ENCODE measurements at places on chromosomes 16 and 17.

GRCh38 chr16:24822542-24822941 is 23.2 kb upstream of the SLC5A11 start:
- DNase-seq = no peak

- no peak for DNase-seq
Measured at GRCh38 chr16:86421995-86422394, 88.3 kb upstream of the FOXF1 start.

- no peak for DNase-seq
Measured at GRCh38 chr16:57892041-57892440, 78.9 kb downstream of the CNGB1 start.

DNA sequence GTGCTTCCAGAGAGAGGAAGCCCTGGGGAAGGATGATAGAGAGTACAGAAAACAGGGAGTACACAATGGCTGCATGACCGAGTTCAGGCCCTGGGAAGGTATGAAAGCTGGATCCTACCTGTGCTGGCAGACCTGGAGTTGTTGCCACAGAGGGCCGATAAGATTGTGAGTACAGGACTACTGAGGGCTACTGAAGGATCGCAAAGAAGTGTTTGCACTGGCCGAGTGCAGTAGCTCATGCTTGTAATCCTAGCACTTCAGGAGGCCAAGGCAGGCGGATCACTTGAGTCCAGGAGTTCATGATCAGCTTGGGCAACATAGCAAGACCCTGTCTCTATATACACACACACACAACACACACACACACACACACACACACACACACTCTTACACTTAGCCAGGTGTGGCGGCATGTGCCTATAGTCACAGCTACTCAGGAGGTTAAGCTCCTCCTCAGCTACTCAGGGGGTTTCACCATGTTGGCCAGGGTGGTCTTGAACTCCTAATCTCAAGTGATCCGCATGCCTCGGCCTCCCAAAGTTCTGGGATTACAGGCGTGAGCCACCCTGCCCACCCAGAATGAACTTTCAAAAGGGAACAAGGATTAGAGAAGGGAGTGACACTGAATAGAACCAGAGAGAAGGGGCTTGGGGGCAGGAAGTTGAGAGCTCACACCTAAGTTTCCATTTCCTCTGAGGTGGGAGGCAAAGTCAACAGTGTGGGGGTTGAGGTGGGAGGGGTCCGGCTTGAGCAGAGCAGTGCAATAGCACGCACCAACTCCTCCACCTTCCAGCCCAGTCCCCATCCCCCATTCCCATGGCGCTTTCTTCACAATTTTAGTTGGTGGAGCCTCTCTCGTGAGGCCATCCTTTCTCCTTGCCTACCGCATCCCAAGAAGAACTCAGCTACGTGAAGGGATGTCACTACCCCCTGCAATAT is 7.5 kb downstream of the SCIMP start:
- DNase-seq = no peak

DNA sequence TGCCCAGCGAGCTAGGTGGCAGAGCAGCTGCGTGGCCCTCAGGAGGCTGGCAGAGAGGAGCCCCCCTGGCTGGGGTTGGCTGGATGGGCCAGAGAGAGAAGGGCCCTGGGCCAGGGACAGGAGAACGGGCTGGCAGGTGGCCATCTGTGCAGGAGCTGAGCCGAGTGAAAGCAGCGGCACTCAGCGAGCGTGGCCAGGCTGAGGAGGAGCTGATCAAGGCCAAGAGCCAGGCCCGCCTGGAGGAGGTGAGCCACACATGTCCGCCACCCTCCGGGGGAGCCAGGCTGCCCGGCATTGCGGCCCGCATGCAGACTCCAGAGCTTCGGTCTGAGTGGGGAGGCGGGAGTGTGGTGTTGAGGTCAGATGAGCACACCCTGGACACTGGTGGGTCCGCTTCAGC is 2.1 kb upstream of the RAC3 start:
- DNase-seq = no peak

DNA sequence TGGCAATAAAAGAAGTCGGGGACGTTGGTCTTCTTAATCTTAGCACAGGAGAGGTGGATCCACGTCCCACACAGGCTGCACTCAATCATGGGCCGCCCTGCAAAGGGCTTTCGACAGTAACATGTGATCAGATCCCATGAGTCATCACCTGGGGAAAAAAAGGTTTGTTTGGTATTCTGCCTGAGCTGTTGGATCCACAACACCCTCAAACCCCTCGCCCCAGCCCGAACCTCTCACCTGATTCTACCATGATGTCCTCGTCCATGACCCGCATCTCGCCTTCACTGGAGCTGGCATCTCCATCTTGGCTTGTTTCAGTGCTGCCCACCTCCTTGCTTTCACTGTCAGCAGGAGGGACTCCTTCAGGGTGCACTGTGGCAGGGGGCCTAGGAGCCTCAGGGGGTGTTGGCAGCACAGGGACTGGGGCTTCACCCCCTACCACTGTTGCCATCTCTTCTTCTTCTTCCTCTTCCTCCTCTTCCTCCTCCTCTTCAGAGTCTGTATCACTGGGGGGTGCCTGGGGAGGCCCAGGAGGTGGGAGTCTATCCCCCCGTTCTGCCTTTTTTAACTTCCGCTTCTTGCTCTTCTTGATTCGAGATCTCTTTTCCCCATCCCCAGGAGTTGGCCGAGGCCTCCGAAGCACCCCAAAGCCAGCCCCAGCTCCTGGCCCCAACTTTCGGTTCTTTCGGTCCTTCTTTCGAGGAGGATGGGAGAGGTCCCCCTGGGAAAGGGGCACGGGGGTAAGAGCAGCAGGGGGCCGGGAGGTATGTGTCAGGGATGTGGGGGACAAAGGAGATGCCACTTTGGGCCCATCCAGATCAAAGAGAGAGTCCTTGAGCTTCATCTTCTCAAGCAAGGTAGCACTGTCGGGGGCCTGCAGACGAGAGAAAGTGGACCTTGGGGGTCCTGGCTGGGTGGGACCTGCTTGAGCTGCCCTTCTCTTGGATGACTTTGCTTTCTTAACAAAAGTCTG is 1.7 kb upstream of the DVL2 start:
- DNase-seq = no peak

- no peak for DNase-seq
Measured at GRCh38 chr16:27849621-27850020, 213.9 kb downstream of the GSG1L start.

DNA sequence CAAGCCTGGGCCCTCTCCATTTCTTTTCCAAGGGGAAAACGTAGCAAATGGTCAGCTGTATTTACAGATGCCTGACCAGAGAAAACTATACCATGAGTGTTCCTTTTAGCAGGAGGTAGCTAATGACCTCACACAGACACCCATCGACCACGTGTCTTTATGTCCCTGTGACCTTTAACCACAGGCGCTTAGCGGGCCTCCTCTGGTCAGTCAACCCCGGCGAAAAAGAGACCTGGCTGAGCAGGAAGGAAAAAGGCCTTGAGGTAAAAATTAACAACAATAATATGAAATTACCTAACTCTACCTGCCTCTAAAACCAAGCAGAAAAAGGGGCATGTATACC is 9.1 kb downstream of the NUDT16L1 start:
- no peak for DNase-seq

GRCh38 chr17:17149520-17150447 is 56.3 kb downstream of the PLD6 start:
- DNase-seq = no peak

GRCh38 chr16:64225036-64225435 is 896.8 kb downstream of the CDH11 start:
- no peak for DNase-seq

DNA sequence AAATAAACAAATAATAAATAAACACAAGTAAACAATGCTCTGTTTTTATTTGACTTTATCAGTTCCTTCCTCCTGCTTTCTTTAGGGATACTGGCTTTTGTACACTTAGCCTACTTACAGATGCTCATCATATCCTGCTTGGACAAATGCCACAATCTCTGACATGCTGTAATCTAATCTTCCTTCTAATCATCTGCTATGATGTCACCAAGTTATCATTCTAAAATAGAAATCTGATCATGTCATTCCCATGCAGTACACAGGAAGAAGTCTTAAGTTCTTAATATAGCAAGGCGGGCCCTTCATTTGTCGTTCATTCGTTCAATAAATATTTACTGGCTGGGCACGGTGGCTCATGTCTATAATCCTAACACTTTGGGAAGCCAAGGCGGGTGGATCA is 9.1 kb upstream of the UBB start:
- DNase-seq = no peak

GRCh38 chr17:69779378-69780214 is 295.4 kb upstream of the KCNJ16 start:
- DNase-seq = no peak

GRCh38 chr16:57167538-57167937 is 18.3 kb downstream of the PSME3IP1 start:
- DNase-seq = no peak

- DNase-seq = peak; percentile 61
Measured at GRCh38 chr16:66740533-66740932, 10.9 kb downstream of the DYNC1LI2 start.

GRCh38 chr16:23917621-23918020 is 81.8 kb downstream of the PRKCB start:
- DNase-seq = no peak

DNA sequence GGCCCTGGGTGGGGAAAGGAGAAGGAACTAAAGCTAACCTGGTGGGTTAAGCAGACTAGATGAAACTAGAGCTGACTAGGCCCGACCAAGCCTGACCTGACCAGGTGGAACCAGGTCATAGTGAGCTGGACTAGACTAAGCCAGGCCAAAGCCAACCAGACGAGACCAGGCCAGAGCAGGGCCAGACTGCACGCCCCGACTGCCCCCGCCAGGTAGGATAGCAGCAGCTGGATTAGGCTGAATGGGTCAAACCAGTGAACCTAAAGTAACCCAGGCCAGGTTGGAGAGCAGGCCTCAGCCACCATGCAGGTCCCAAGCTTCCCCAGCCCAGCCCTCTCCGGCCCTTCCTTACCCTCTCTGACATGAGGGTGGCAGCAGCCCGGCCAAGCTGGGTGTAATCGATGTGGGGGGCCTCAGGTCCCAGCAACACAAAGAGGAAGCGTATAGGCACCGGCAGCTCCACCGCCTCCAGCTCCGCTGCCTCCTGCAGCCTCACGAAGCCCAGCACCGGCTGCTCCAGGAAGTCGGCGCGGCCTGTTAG is 9.1 kb downstream of the SLC4A1 start:
- DNase-seq = no peak

DNA sequence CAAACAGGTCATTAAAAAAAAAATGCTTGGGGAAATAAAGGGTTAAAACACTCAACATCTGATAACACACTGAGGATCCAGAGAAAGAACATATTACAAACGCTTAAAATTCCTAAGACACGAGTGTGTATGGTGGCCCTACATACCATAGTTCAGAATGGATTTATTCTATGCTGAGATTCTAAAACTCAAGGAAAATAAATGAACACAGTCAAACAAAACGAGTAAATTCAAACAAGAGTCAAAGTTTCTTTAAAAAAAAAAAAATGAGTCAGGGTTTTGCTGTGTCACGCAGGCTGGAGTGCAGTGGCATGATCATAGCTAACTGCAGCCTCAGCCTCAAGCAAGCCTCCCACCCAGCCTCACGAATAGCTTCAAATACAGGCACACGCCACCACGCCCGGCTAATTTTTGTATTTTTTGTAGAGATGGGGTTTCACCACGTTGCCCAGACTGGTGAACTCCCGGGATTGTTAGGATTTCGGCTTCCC is 17.4 kb downstream of the CRK start:
- no peak for DNase-seq

GRCh38 chr17:8126491-8127066 is 2.7 kb upstream of the HES7 start:
- no peak for DNase-seq

DNA sequence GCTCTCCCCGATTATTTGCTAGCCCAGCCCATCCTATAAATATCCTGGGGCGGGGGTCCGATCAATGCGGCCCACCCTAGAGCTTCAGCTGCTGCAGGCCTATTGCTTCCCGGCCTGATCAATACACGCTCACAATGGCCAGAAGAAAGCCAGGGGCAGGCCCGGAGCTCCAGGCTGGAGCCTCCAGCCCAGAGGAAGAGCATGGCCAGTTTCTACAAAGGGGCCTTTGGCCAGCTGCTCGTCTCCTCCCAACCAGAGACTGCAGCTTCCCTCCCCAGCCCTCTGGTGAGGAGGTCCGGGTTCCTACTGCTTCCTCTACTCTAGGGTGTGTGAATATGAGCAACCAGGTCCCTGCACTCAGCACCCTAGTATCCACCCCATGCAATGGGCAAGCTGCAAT is 36.7 kb downstream of the SALL1 start:
- no peak for DNase-seq

- DNase-seq = no peak
Measured at GRCh38 chr16:35572186-35572585, 2112.8 kb downstream of the TP53TG3F start.

DNA sequence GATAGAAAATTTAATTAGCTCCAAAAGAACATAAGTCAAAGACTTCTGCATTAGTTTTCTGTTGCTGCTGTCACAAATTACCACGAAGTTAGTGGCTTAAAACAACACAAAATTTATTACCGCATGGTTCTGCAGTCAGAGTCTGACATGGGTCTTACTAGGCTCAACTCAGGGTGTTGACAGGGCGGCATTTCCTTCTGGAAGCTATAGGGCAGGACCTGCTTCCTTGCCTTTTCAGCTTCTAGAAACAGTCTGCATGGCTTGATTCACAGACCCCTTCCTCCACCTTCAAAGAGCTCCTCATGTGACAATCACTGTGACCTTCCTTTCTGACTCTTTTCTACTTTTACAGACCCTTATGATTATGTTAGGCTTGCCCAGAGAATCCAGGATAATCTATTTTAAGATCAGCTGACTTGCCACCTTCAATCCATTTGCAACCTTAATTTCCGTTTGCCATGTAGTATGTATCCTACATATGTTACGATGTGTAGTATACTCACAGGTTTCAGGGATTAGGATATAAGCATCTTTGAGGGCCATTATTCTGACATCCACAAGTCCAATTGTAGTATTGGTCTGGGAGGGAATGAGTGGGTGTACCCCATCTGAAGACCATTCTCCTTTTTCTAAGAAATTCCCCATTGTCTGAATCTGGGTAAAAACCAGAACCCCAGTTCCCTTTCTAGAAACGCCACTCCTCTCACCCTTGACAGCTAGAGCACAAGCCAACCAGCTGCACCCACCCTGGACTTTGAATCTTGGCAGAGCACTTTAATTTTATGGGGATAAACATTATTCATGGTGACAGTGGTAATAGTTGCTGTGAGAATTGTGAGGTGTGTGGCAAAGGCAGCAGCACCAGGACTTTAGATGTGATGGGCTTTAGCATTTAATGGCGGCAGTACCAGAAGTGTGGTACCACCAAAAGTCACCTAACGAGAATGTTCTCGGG is 265.5 kb downstream of the KCNJ2 start:
- DNase-seq = no peak
